GM23248 (cell line): ENCODE measurements at places on chromosomes 5 and 9. TPM values are rescaled to one million over a fixed set of nuclear protein-coding genes. Genes with fewer than 3 reads are reported as not detected.

Gene AQP7
- not detected in 2 replicates for total RNA-seq

DNA sequence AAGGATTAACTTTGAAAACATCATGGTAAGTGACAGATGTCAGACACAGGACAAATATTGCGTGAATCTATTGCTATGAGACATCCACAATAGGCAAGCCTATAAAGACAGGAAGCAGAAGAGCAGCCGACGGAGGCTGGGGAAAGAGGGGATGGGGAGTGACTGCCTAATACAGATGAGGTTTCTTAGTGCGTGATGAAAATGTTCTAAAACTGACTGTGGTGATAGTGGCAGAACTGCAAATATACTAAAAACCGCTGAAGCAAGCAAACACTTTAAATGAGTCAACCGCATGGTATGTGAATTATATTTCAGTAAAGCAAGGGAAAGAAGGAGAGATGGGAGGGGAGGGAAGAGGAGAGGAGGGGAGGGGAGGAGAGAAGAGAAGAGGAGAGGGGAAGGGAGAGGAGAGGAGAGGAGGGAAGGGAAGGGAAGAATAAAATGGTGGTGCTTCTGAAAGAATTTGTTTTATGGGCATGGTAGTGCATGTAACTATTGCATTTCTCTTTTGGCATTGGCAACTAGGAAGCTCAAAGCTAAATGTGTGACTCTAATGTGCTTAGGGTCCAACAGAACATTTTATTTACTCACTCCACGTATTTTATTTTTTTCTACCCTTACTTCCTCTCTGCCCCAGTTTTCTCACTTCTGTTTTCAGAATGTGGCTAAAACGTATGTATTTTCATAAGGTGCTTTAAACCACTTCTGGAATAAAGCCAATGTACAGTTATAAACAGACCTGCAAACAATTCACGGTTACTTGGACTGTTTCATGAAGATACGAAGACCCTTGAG is 21.3 kb downstream of the AKNA start:
- DNase-seq, result peak; percentile 84

DNA sequence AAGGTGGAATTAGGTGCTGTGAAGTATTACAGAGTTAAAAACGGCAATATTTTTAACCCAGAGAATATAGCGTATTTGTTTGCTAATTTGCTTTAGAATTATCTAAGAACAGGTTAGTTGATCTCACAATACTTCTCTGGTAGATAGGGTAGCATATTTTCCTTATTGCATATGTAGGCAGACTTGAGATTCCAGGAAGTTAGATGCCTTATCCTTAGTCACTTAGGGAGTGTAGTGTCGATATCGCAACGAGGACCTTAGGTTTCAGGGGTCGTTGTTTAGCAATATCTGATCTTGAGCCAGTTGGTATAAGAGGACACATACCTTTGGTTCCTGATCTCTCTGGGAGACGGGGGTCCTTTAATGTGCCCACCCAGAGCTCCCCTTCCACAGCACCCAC is 28.5 kb upstream of the IL6ST start:
- no peak for DNase-seq

Gene FGD3
- total RNA-seq, result not detected in 2 replicates
